ENCODE measurements at places on chromosomes 7 and 10. TPM values are rescaled to one million over a fixed set of nuclear protein-coding genes. Genes with fewer than 3 reads are reported as not detected.

Gene CCL24
- total RNA-seq = not detected

Gene ABCB1
- 2.9 TPM for total RNA-seq

Gene GIMAP2
- total RNA-seq = 9.6 TPM

Gene LRIT1
- not detected for total RNA-seq

Gene HDAC9
- total RNA-seq = 32.4 TPM

Gene OPN1SW
- total RNA-seq = not detected

Gene NPC1L1
- total RNA-seq = 0.49 TPM

Gene JCAD
- total RNA-seq = 40.3 TPM

Gene ACSM6
- not detected for total RNA-seq

Gene SEMA3E
- 4.4 TPM for total RNA-seq

Gene C10orf95
- total RNA-seq = not detected

Gene NCAPG2
- total RNA-seq = 9.6 TPM

Gene THSD7A
- total RNA-seq = 9.3 TPM

Gene SDK1
- total RNA-seq = 16.7 TPM

Gene ARL4A
- total RNA-seq = 58.2 TPM

Gene LRRD1
- 0.49 TPM for total RNA-seq
